Smooth muscle cell of the umbilical artery (primary cell): ENCODE measurements at places on chromosomes 7 and 10. TPM values are rescaled to one million over a fixed set of nuclear protein-coding genes. Genes with fewer than 3 reads are reported as not detected.

Gene NEUROG3
- total RNA-seq: not detected in 2 replicates

Gene PAPSS2
- total RNA-seq: 149 and 233 TPM in 2 replicates

Gene OR6B1
- not detected in 2 replicates for total RNA-seq

Gene CALHM1
- total RNA-seq: not detected in 2 replicates

Gene SLC13A1
- total RNA-seq: not detected in 2 replicates

Gene SPDYE16
- total RNA-seq: 0.05 TPM in 1 of 2 replicates, not detected in the other

Gene AZGP1
- total RNA-seq: 0.32 TPM in 1 of 2 replicates, not detected in the other

Gene NKX1-2
- total RNA-seq: not detected in 2 replicates

Gene HMX3
- total RNA-seq: not detected in 2 replicates
